Prostate gland (tissue), 2 donors: ENCODE measurements at places on chromosomes 12 and 14.

- H3K4me1 ChIP-seq = no peaks in the 10 kb centered on the region
- DNase-seq = no peak
- no peak overlapping the region for H3K27ac ChIP-seq
- H3K4me3 ChIP-seq = no peak overlapping the region
- no peaks in the 10 kb centered on the region for H3K36me3 ChIP-seq
Measured at GRCh38 chr14:49659526-49660455, 24.7 kb upstream of the DNAAF2 start.

- H3K4me3 ChIP-seq = no peak overlapping the region
- no peaks in the 10 kb centered on the region for H3K27me3 ChIP-seq
Measured at GRCh38 chr14:95507701-95508103, 8.7 kb downstream of the SYNE3 start.

- H3K36me3 ChIP-seq = no peaks in the 10 kb centered on the region
- no peak overlapping the region for H3K4me3 ChIP-seq
- no peak overlapping the region for H3K27ac ChIP-seq
- no peaks in the 10 kb centered on the region for H3K4me1 ChIP-seq
Measured at GRCh38 chr14:54481695-54482094, 7.1 kb downstream of the GMFB start.

GRCh38 chr12:131210506-131211339 is 257.0 kb downstream of the ADGRD1 start:
- H3K4me3 ChIP-seq = no peak overlapping the region
- H3K27ac ChIP-seq = no peak overlapping the region
- no peak for DNase-seq
- H3K4me1 ChIP-seq = no peaks in the 10 kb centered on the region
- H3K36me3 ChIP-seq = no peaks in the 10 kb centered on the region
- peaks cover 2% of the 10 kb centered on the region for H3K27me3 ChIP-seq

DNA sequence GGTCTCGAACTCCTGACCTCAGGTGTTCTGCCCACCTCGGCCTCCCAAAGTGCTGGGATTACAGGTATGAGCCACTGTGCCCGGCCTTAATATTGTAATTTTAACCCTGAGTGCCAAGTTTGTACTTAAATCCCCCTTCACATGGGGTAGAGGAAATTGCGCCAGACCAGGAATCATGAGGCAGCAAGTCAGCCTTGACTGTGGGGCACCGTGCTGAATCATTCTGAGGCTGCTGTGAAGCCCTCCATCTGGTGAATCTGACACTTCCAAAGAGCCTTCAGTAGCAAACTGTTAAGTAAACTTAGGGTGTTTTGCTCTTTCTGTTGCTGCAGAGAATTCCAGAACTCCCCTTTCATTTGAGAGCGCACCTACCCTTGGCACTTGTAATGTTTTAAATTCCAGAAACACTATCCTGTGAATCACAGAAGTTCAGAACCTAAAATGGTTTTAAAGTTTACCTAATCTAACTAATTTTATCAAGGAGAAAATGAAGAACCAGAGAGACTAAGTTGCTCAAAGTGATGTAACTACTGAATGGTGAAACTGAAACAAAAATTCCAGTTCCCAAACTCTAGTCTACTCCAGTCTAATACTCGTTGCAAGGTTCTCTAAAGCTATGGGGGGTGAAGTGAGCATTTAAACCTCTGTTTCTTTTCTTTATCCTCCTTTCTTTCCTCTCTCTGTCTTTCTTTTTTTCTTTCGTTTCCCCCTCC is 7.5 kb downstream of the HEBP1 start:
- no peak overlapping the region for H3K4me3 ChIP-seq
- H3K36me3 ChIP-seq = no peaks in the 10 kb centered on the region
- H3K27me3 ChIP-seq = no peaks in the 10 kb centered on the region
